Fibroblast of lung (primary cell): ENCODE measurements at places on chromosomes 4 and X. TPM values are rescaled to one million over a fixed set of nuclear protein-coding genes. Genes with fewer than 3 reads are reported as not detected.

The VAMP7 gene
- 31.8 and 40.1 TPM in 2 replicates for total RNA-seq

The TRIM60 gene
- total RNA-seq, result not detected in 2 replicates

- DNase-seq, result peak; percentile 23
Observed at GRCh38 chr4:23060776-23061175, 368.0 kb downstream of the GBA3 start.

- no peak for DNase-seq
Observed at GRCh38 chrX:65196758-65197360, 220.6 kb upstream of the ZC4H2 start.
